GM19239 (cell line): ENCODE measurements at places on chromosomes 2 and 18.

DNA sequence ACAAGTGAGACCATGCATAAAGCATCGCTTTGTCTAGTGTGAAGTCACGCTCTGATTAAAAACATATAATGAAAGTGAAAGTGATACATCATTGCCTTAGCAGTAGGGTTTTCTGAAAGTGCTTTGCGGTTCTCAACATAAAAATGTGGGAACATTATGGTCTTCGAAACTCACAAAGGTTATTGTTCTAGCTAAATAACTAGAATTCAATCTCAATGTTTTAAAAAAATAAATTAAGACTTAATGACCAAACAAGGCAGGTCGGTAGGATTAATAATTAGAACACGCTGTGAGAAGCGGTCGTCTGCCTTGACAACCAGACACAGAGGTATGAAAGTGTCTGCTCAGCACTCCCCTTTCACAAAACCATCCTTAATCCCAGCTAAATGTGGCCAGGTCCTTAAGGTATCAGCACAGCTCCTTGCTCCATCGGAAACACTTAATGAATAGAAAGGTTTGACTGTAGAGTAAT lies 42.2 kb downstream of the KLHL14 start:
- DNase-seq: peak; percentile 4

- no peak for DNase-seq
Observed at GRCh38 chr2:191891656-191892055, 44.8 kb upstream of the CAVIN2 start.

DNA sequence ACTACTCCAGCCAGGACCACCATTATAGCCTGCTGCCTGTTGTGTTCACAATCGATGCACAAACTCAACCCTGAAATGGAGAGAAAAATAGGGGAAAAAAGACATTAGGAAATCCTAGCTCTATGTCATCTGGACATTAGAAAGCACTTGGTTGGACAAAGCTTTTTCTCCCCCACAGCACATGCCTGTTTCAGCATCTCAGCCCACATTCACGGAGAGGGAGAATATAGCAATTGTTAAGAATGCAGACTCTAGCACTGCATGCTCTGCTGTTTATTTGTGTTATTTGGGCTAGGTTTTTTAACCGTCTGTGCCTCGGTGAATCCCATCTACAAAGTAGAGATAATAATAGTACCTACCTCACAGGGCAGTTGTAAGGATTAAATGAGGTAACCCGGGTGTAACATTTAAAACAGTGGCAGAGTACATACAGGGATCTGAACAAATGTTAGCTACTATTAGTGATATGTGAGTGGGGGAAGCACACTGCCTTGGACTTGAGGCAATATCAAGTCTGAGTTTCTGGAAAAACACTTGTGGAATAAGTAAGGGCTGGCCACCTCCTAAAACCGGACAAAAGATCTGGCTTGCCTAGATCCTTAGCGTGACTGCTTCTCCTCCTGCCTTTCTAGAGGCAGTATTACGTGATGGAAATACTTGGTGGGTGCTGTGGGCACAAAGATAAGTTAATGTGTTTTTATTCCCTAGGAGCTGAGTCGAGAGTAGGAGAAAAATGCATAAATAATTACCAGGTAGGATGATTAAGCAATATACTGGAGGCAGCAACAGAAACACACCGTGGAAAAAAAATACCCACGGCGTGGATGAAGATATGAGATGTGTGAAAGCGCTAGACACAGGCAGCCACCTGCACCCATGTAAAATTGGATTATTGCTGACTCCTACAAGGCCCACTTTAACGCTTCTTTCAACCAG lies 1.0 kb upstream of the PPP1CB start:
- DNase-seq: no peak

- no peak for DNase-seq
Observed at GRCh38 chr18:79784965-79785770, 12.6 kb upstream of the KCNG2 start.

DNA sequence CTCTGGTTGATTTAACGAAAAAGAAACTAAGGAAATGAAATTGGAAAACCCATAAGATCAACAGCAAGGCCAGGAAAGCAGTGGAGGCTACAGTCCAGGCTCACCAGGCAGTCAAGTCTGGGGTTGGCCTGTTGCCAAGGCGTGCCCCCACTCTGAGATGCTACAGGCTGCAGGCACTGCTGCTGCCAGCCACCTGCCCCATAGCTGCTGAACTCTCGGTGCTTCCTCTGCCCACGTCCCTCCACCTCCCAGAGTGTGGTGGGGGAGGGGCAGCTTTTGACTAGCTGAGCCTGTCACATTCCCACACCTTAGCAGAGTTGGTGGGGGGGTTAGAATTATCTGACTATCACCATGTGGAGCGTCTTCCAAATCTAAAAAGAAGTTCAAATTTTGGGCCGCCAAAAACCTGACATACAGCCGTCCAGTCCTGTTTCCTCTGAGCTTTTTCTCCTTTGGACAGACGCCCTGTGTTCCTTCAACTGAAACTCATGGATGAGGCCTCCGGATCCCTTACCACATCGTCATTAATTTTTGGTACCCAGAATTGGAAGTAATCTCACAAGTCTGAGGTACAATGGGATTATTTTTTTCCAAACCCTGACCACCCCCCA lies 3.9 kb upstream of the SH3RF3 start:
- DNase-seq: no peak

- DNase-seq: no peak
Observed at GRCh38 chr2:241855888-241856422, 2.7 kb downstream of the PDCD1 start.

DNA sequence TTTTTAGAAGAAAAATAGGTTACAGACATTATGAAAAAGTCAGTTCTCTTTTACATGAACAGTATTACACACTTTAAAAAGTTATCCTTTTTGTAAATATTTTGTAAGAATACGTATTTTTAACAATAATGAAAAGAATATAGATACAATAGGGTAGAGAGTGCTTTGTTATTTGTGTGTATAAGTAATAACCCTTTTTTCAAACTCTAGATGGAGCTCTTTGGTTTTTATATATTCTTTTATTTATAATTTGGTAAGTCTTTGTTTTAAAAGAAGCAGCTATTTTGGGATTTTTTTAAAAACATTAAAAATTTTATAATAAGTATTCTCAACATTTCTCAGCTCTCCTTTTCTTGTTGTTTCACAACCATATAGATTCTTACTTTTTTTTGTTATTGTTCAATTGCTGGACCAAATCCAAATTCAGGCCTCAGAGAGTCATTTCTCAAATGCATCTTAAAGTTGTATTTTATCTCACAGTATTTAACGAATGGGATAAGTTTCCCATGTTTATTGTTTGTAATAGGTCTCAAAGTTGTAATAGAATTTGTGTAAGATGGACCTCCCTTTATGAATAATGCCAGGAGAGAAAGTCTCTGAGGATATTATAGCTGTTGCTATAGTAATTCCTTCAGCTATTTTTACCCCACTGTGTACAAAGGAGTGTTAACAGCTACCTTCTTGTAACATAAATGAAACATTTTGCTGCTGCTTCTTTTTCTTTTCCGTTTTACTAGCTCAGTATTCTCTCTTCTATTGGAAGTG lies 46.4 kb downstream of the ACYP2 start:
- DNase-seq: no peak

DNA sequence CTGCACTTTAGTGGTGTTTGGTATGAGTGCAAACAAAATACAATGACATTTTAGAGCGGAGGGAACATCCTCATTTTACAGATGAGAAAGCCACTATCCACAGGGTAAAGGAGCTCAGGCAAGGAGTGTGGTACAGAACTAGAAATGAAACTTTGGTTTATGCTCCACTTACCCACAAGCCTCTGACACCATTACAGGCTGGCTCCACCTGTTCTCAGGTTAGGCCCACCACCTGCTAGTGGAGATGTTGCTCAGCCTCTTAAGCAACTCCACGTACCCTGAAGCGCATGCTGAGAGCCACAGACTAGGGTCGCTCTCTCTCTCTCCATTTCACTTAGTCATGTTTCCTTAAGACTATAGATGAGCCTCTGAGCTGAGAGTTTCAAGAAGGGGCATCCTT lies 130.0 kb downstream of the MBD2 start:
- DNase-seq: no peak

- DNase-seq: no peak
Observed at GRCh38 chr18:12281861-12282260, 26.2 kb upstream of the TUBB6 start.

DNA sequence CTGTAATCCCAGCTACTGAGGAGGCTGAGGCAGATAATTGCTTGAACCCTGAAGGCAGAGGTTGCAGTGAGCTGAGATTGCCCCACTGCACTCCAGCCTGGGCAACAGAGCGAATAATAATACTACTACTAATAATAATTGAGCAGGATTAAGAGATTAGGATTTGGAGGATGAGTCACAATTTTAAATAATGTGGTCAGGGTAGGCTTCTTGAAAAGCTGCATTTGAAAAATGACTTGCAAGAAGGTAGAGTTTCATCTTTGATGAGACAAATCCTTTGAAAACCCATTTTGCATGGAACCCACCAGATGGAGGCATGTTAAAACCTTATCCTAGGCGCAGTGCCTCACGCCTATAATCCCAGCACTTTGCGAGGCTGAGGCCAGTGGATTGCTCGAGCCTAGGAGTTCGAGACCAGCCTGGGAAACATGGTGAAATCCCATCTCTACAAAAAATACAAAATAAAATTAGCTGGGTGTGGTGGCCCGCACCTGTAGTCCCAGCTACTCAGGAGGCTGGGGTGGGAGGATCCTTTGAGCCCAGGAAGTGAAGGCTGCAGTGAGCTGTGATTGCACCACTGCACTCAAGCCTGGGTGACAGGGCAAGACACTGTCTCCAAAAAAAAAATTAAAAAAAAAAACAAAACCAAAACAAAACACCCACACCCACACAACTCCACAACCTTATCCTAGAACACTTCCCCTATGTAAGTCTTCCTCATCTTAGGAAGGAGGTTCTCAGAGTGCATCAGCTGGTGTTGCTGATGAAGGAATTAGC lies 3.3 kb upstream of the ATP8B1 start:
- no peak for DNase-seq

DNA sequence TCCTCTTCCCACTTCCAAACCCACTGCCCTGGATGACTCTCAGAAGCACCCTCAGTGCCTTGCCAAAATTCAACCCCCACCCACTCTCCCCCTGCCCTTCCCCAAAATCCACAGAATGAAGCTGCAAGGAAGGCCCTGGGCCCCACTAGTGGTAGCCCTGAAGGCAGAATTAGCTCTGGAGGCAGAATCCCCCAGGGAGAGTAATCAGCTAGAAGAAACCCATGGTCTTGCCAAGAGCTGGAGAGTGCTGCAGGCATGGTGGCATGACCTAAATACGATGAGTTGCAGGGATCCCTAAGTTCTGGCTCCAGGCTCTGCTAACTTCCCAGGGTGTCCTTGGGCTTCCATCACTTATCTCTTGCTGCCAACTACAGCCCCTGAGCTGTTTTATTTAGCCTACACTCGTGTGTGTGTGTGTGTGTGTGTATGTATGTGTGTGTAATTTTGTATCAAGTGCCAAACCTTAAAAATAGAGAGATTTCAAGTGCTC lies 7.9 kb downstream of the GAD1 start:
- DNase-seq: no peak

DNA sequence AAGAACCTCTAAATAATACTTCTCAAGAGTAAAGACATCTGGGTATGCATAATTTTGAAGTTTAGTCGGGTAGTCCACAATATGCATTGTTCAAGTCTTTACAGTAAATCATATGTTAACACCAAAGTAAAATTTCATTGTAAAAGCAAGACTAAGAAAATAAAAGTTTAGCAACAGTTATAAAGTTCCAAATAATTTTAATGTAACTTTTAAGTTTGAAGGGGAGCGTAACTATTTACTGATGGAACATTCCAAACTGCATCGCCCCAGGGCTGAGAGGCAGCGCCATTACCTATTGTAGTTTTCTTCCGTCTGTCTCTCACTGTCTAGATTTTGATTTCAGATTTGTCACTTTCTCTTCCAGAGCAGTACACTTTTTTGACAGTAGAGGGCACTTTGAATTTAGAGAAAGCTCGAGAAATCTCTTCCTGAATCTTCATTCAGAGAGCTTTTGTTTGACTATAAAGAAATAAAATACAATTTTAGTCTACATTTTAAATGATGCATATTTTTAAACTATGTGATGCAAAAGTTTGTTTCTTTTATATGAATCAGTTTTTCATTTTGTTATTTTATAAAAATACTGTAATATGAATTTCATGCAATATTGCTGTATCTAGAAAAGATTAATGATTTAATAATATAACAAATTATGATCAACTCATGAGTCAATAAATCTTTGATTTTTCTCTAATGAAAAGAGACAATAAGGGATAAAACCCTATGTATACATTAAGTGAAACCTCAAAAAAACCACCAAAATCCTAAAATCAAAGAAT lies 389.8 kb downstream of the FIGN start:
- DNase-seq: peak; percentile 20

DNA sequence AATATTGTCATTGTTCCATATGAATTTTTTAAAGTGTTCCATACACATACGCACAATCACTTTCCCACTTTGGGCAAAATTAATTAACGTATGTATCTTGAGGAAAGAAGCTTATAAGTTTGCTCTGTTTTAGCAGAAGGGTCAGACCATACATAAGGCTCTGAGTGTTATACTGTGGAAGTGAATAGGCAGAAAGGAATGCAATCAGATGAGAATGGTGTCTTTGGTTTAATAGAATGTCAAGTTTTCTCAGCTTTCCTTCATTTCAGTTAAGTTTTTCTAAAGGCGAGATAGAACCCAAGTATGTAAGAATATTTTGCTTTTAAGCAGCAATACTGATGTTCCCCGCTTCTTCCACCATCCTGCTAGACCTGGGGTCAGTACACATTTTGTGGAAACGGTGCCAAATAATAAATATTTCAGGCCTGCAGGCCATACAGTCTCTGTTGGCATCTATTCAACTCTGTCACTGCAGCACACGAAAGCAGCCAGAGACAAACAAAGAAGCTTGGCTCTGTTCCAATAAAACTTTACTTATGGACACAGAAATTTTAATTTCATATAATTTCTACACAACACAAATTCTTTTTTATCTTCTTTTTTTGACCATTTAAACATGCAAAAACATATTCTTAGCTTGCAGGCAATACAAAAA lies 100.6 kb downstream of the UPP2 start:
- no peak for DNase-seq

DNA sequence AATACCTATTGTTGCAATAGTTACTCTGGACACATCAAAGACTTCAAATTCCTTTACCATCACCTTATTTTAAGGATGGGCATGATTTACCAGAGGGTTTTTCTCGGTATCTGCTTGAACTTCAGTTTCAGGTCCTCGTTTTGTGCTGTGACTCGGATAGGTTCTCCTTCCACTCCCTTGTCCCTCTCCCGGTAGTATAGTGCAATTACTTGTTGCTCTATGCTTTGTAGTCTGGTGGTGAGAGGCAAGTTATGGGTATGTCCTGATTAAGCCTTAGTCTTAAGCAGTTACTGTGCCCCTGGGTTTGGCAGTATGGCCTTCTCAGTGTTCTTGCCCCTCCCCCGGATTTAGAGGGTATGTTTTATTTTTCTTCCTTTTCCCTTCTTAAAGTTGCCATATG lies 96.6 kb downstream of the RHBDD1 start:
- no peak for DNase-seq

- DNase-seq: no peak
Observed at GRCh38 chr2:17620280-17620679, 79.8 kb downstream of the VSNL1 start.

- no peak for DNase-seq
Observed at GRCh38 chr2:1306014-1306686, 107.1 kb upstream of the TPO start.

- DNase-seq: no peak
Observed at GRCh38 chr18:12101266-12101665, 7.6 kb downstream of the ANKRD62 start.

- DNase-seq: no peak
Observed at GRCh38 chr2:55123851-55124269, 73.6 kb upstream of the RTN4 start.
